Memory B cell (primary cell): ENCODE measurements at places on chromosomes 3 and 15.

DNA sequence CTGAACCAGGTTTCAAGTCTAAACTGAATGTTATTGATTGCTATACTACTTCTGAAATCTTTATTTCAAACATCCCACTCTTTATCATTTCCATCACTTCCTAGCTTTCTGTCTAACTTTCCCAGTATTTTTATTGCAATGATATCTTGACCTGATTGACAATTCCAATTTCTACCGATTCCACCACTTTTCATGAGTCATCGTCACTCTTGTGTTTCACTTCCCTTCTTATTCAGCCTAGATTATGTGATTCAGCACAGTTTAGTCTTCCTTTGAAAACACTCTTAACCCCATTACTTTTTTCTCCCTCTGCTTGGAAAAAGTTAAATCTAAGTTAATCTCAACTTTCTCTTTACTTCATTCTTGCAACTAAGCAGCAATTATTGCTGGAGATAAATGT, 62.6 kb downstream of the SLC7A14 start:
- H3K4me1 ChIP-seq = peaks cover 4% of the 10 kb centered on the region
- H3K27me3 ChIP-seq = peaks cover 4% of the 10 kb centered on the region
- no peaks in the 10 kb centered on the region for H3K36me3 ChIP-seq

DNA sequence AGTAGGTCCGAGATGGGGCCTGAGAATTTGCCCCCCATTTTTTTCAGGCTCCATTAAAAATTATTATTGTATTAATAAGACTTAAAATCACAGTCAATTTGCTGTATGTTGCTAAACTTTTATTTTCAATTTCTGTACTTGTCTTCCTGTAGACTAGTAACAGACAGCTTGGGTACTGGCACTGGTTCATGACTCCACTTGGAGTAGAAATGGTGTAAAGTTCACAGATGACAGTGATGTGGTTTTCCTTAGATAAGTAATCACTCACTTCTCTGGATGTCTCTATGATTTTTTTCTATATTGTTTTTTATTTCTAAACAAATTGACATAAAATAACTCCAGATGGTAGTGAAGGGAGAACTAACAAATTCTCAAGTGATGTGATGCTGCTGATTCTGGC, 15.6 kb upstream of the ZNF80 start:
- H3K36me3 ChIP-seq = no peaks in the 10 kb centered on the region
- no peak overlapping the region for H3K4me3 ChIP-seq
- H3K27ac ChIP-seq = peak overlapping the region; percentile 1
- H3K4me1 ChIP-seq = no peaks in the 10 kb centered on the region
- DNase-seq = no peak
- H3K27me3 ChIP-seq = no peaks in the 10 kb centered on the region

GRCh38 chr15:49421991-49422390, 1.1 kb upstream of the FGF7 start:
- H3K27ac ChIP-seq = peak overlapping the region; percentile 86
- DNase-seq = peak; percentile 18
- H3K4me3 ChIP-seq = peak overlapping the region; percentile 52
- H3K4me1 ChIP-seq = peaks cover 4% of the 10 kb centered on the region
- H3K36me3 ChIP-seq = no peaks in the 10 kb centered on the region
- H3K27me3 ChIP-seq = peaks cover 3% of the 10 kb centered on the region

DNA sequence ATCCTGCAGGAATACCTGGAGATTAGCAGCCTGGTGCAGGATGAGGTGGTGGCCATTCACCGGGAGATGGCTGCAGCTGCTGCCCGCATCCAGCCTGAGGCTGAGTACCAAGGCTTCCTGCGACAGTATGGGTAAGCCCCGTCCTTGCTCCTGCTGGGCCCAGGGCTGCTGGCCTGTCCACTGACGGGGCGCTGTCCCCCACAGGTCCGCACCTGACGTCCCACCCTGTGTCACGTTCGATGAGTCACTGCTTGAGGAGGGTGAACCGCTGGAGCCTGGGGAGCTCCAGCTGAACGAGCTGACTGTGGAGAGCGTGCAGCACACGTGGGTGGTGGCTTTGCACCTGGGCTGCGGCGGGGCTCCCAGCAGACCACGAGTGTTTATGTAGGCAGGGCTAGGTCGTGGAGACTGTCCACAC, 5.0 kb downstream of the FES start:
- no peak overlapping the region for H3K27ac ChIP-seq
- H3K4me3 ChIP-seq = no peak overlapping the region
- DNase-seq = no peak
- no peaks in the 10 kb centered on the region for H3K27me3 ChIP-seq
- H3K4me1 ChIP-seq = peaks cover 18% of the 10 kb centered on the region
- peaks cover 1% of the 10 kb centered on the region for H3K36me3 ChIP-seq

- H3K27me3 ChIP-seq = peaks cover 12% of the 10 kb centered on the region
- peaks cover 10% of the 10 kb centered on the region for H3K4me1 ChIP-seq
- no peak for DNase-seq
- peak overlapping the region; percentile 94 for H3K4me3 ChIP-seq
- H3K27ac ChIP-seq = no peak overlapping the region
These were observed 1.3 kb downstream of the SLC27A2 start for GRCh38 chr15:50183112-50183794.
